ENCODE measurements at places on chromosomes 16 and 17.

- no peak for DNase-seq
Observed at GRCh38 chr16:10760858-10761257, 17.2 kb downstream of the NUBP1 start.

GRCh38 chr17:52128721-52129120 is 29.8 kb downstream of the CA10 start:
- DNase-seq: no peak

DNA sequence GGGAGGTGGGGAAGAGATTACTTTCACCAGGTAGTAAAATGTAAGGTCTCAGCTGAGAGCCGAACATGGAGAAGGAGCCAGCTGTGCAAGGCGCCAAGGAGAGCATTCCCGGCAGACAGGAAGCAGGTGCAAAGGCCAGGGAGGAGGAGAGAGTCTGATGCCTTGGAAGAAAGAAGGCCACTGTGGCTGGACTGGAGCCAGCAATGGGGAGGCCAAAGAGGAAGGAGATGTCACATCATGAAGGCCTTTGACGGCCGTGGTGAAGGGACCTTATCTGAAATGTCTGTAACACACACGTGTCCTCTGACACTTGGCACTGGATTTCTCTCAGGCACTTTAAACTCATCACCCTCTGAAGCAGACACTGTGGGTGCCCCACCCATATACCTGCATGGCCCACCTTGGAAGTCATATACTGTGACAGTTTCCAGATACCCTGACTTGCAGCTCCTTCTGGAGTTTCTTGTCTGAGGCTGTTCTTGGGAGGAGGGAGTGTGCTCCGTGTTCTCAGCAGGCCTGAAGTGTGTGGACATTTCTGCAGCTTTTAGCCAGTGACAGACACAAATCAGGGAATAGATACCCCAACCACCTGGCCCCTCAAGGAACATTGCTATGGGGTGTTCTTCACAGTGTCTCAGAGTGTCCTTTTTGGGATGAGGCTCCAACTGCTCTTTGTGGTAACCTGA is 1.9 kb upstream of the SLC5A2 start:
- DNase-seq: no peak

GRCh38 chr17:41315814-41316445 is 420 bp upstream of the KRTAP17-1 start:
- DNase-seq: no peak

GRCh38 chr17:50093807-50094206 is 1.3 kb upstream of the PDK2 start:
- DNase-seq: no peak

DNA sequence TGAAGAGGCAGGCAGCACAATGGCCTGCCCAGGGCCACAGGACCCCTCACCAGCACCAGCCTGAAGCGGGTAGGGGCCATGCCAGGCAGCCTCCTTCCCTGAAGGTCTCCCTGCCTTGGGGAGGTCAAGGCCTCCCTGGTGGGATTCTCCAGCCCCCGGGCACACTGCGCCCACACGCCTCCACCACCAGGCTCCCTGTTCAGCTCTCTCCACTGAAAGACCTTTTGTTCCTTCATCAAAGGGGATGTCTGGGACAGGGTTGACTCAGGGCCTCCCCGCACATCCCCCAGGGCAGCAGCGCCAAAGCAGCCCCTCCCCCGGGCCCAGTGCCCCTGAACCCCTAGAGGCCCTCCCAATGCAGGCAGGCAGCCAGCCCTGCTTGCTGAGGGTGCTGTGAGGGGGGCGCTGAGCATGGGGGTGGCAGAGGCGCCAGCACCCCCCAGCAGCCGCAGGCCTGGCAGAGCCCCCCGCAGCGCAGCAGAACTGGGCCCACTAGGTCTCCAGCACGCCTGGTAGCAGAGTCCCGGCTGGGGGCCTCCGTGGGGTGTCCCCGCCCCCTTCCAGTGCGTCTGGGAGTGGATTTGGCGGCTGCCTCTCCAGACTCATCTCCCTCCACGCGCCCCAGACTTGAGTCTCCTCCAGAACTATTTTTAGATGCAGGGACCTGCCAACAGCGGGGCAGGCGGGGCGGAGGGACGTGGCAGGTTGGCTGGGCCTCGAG is 13.1 kb downstream of the BCAR1 start:
- no peak for DNase-seq

- DNase-seq: peak; percentile 73
Observed at GRCh38 chr16:11251525-11252481, 4.2 kb downstream of the SOCS1 start.

- no peak for DNase-seq
Observed at GRCh38 chr17:82665891-82666290, 17.6 kb upstream of the WDR45B start.

DNA sequence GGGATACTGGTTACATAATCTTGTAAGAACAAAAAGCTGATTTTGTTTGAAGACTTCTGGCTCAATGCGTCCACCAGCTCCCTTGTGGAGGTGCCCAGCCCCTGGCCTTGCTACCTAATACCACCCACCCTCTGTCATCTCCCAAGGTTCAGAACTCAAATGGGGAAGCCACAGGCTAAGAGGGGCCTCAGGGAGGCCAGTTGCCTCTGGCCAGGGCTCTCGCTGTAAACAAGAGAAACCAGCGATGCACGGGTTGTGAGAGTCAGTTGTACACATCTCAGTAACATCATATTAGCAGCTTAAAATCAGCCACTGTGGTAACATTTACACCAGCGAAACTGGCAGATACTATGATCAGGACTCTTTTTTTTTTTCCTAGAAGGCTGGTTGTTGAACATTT is 6.0 kb downstream of the TEKT5 start:
- DNase-seq: no peak

DNA sequence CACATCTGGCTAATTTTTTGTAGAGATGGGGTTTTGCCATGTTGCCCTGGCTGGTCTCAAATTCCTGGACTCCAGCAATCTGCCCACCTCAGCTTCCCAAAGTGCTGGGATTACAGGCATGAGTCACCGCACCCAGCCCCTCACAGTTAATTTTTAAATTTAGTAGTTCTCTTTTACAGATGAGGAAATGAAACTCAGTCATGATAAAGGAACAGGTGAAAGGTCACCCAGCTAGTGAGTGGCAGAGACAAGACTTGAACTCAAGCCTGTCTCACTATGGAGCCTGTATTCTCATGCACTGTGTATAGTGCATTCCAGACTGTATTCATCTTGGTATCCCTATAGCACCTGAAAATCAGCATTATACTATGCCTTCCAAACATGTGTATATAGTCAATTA is 77.1 kb upstream of the WSB1 start:
- no peak for DNase-seq

DNA sequence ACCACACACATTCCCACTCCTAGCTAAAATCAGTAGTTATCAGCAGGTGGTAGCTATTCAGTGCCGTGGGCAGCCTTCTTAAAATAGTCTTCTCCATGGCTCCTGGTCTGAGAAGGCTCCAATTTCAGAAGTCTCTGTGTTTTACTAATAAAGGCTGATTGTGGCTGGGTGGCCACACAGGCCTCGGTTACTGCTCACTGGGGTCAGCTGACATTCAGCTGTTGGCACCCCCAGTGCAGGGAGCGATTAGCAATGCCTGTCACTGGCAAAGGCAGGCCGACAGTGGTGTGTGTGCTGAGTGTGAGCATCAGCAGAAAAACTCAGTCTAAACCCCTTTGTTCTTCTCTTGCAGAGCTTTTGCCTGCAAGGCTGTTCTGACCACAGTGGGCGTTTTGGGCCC is 16.6 kb upstream of the DBNDD1 start:
- no peak for DNase-seq

- no peak for DNase-seq
Observed at GRCh38 chr16:49181791-49182518, 99.7 kb downstream of the CBLN1 start.

- no peak for DNase-seq
Observed at GRCh38 chr17:57739402-57740234, 5.5 kb downstream of the CCDC182 start.

DNA sequence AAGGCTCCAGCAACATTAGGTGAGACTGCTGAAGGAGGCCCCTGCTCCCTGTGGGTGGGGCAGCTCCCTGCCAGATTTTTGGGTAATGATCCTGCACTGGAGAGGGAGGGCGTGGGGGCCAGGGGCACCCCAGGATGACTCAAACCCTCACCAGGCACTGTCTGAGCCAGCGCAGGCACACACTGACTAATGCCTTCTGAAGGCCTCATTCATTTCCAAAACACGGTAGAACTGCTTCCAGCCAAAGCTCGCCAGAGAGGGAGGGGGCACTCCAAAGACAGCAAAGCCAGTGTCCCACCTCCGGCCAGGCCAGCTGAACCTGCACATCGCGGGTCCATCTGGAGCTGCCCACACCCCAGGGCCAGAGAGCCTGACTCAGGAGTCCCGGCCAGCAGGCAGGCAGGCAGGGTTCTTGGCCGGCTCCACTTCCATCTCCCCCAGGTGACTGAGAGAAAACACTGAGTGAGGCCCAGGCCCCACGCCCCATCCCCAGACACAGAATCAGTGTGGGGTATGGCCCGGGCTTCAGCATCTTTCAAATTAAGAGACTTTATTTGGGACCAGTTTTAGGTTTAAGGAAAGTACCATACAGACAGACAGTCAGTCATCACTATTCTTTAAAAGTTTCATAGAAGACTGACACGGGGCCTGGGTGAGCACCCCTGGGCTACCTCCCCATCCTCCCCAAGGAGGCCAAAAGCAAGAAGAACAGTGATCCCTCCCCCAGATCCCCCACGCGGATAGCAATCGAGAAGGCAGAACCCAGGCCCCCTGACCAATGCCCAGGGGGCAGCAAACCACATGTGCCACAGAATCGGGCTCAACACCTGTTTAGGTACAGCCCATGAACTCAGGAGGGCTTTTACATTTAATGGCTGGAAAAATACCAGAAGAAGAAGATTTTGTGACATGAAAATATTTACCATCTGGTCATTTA is 2.3 kb downstream of the PIEZO1 start:
- peak; percentile 67 for DNase-seq

DNA sequence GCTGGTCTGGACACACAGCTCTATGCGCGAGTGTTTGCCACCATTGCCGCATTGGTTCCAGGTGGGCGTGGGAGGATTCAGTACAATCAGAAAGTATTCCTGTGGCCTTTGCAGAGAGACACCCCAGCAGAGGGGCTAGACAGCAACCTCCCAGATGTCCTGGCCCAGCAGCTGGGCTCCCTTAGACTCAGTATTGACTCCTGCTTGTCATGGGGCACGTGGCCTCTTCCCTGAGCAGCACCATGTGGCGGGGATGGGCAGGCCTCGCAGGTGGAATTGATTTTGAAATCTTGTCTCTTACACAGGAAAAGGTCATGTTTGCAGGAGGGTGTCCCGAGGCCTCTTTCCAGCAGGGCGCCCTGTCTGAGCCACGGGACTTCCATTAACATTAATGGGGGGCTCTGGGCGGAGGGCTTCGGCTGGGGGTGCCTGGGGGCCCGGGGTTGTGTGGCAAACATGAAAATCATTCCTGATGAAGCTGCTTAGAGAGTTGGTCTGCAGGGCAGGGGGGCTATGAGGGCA is 96.4 kb downstream of the C16orf78 start:
- DNase-seq: no peak

- no peak for DNase-seq
Observed at GRCh38 chr17:69878661-69879060, 196.4 kb upstream of the KCNJ16 start.

DNA sequence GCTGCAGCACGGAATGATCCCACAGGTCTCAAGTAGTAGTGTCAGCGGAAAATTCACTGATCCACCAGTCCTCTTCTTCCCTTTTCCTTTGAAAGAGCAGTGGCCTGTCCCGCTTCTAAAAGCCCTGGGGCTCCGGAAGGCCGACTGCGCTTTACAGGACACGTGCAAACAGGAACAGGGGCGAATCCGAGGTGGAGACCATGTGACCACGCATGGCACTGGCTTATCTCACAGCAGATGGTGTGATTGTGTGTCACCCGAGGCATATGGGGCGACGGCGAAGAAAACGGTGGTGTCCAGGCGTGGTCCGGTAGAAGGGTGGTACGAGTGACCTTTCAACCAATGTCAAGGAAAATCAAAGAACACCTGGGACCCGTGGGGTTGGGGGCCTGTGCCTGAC is 12.0 kb upstream of the KCNJ18 start:
- no peak for DNase-seq

GRCh38 chr16:89687092-89687940 is 827 bp downstream of the CDK10 start:
- DNase-seq: no peak
